Stimulated activated CD4-positive, alpha-beta T cell treated with anti-CD3 and anti-CD28 coated beads, Interleukin-15, amount 100 ng/mL, for 1 hour (primary cell): ENCODE measurements at places on chromosomes 12 and 14.

- no peak for DNase-seq
Observed at GRCh38 chr12:54390176-54390667, 5.7 kb upstream of the ZNF385A start.

GRCh38 chr14:53450871-53451270, 297.7 kb upstream of the DDHD1 start:
- DNase-seq = no peak

DNA sequence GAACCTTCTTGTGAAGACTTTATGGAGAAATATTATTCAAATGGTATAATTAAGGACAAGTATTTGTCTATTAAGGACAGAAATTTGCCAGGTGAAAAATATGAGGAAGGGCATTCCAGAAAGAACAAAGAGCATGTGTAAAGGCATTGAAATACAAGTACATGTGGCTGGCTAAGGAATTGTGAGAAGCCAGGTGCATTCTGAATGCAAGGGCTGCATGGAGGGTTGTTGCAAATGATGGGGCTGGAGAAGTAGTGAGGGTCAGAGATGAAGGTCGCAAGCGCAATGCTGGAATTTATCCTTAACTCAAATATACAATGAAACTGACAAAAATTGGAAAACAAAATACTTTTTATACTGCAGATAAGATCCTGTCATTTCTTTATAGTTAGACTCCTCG, 437.7 kb downstream of the ADAMTS20 start:
- DNase-seq = no peak

GRCh38 chr12:99983456-99984258, 1.1 kb downstream of the ANKS1B start:
- DNase-seq = no peak

GRCh38 chr14:33835677-33836076, 115.2 kb downstream of the EGLN3 start:
- DNase-seq = no peak
